Cerebellar nuclear complex (tissue), 1 donor: ENCODE measurements at places on chromosomes 2 and 18.

GRCh38 chr2:234306426-234307173 lies 190.3 kb downstream of the ARL4C start:
- DNase-seq: no peak

DNA sequence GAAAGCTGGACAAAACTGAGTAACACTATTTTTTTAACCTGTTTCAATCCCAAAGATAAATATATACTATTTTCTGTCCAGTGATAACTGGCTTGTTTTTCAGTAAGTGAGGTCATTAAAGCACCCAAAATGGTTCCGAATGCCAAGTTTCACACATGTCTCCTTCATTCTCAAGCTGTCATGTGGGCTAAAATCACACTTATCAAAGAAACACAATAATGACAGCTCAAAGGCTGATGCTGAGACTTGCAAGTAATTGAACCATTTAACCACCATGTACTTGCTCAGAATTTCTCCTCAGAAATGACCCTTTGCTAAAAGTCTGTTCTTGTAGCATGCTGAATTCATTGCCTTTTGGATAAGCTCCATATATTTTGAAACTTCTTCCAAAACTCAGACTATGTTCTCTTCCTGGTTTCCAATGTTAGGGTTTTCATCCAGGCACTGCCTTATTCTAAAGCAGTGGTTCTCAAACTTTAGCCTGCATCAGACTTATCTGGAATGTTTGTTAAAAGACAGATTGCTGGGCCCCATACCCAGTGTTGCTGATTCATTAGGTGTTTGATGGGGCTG lies 149.8 kb downstream of the VWC2L start:
- no peak for DNase-seq

DNA sequence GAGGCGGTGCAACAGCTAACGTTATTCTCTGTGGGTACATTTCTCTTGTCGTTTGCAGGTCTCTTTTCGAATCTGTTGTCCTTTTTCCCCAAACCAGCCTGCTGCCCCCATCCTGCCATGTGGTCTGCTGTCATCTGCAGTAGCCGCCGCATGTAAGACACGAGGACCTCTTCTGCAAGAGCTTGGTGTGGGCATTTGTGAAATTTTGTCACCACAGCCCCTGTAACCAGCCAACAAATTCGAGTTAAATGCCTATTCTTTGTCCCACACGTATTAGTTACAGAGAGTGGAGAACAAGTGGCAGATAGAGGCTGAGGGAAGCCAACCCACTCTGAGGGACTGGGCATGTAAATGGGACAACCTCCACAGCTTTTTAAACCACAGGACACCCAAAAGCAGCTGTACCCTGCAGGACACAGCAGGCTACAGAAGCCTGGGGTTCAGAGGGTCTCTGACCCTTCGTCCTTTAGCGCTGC lies 35.0 kb downstream of the ITGA6 start:
- DNase-seq: no peak

GRCh38 chr2:222057347-222058073 lies 241.3 kb downstream of the PAX3 start:
- no peak for DNase-seq

- no peak for DNase-seq
These were observed 33.0 kb downstream of the MAL start for GRCh38 chr2:95058466-95058988.

- DNase-seq: no peak
These were observed 140.2 kb downstream of the MTCL1 start for GRCh38 chr18:8845506-8845905.

DNA sequence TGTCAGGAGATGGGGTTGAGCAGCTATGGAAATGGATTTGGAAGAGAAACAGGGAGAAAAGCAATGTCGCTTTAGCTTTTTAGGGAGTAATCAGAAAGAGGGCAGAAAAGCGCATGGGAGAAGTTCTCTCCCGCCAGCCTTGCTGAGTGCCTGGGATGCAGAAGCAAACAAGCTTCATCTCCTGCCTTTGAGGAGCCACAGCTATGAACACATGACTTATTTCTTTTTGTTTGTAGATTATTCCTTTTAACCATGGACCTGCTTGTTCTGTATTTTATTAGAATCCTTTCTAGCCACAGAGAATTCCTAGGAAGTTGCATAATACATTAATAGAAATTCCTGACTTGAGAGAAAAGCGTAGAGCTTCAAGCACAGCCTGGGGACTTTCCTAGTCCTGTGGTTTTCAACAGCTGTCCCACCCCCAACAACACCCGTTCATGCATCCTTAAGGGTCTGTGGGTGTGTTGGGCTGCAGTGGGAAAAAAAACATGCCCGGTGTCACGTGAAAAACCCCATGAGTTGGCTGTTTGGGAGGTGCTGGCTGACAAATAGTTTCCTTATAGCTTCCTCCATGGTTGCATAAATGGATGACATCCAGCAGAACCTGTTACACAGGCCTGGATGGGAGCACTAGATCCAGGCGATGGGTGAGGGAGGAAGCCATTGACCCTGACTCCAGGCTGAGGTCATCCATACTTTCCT lies 14.9 kb downstream of the SLC9A4 start:
- DNase-seq: no peak

- no peak for DNase-seq
These were observed 153.7 kb downstream of the TGIF1 start for GRCh38 chr18:3603421-3604234.

DNA sequence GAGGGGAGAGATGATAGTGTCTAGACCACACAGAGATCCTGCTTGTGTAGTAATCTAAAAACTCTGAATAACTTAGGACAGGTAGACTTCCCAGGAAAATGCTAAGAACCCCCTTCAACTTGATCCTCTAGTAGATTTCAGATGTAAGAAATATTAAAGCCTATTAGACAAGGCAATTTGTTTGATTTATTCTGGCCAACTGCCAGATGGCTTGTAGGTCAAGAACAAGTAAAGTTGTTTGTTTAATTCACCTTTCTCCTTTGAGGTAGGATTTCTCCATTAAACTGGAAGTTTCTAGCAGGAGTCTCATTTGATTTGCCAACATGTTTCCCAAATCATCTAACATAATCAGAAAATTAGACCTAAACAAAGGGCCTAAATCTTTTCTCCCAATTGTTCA lies 48.6 kb downstream of the SH3RF3 start:
- no peak for DNase-seq

- DNase-seq: peak; percentile 26
These were observed 135.4 kb upstream of the MGAT5 start for GRCh38 chr2:134118279-134119116.

GRCh38 chr2:108079736-108080135 lies 93.4 kb downstream of the SLC5A7 start:
- DNase-seq: no peak

DNA sequence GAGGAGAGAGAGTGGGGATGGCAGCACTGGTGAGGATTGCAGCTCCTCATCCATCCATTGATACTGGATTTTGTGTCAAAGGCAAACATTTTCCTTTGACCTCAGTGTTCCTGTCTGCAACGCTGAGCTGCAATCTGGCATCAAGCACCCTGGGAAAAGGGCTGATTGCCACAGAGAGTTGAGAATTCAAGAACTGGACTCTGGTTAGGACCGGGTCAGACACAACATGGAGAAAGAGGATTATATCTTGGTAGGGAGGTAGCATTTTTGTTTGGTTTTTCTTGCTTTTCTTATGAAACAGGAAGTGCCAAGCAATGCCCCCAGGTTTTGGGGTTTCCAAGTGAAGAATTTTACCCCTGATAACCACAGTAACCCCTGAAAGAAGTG lies 81.9 kb upstream of the PKDCC start:
- no peak for DNase-seq

DNA sequence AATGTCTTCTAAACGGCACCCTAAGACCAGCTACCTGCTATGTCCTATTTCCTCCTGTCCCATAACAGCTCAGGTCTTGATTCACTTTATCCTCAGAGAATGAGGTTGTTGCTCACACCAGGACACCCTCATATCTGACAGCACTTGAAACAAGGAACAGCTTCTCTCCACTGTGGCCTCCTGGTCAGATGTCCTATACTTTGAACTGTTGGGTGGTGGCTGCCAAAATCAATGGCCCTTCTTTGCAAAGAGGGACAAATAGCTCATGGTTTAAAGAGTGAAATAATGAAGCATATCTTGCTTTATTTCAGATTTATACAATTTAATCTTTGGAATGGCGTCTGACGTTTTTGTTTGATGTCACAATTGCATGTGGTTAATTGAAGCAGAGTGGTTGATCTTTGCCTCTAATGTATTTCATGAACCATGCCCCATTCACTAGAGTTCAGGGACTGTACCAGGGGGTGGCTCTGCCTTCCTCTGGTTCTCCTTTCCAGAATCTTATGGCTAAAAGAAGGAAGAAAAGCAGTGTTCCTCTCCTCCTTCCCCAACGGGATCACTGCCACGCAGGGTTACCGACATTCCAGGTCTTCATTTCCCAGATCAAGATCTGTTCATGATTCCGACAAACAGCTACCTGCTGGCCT lies 24.1 kb upstream of the ZCCHC2 start:
- DNase-seq: no peak

- DNase-seq: no peak
These were observed 11.5 kb upstream of the PNPT1 start for GRCh38 chr2:55705027-55705653.

GRCh38 chr18:43236921-43237320 lies 40.4 kb downstream of the SYT4 start:
- DNase-seq: no peak

DNA sequence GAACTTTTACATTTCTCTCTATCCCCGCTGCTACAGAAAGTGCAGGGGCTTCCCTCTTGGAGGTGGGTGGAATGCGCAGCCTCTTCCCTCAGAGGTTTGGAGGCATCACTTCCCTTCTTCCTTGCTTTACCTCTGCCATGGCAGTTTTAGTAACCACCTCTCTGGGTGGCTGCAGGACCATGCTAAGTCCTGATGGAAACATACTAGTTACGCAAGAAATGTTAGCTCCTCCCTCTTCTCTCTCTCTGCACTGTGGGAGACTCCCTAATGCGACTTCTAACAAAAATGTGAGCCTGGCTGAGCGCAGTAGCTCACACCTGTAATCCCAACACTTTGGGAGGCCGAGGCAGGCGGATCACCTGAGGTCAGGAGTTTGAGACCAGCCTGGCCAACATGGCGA lies 116.8 kb upstream of the RAB6C start:
- no peak for DNase-seq

- no peak for DNase-seq
These were observed 163.3 kb downstream of the FHOD3 start for GRCh38 chr18:36460854-36461253.

DNA sequence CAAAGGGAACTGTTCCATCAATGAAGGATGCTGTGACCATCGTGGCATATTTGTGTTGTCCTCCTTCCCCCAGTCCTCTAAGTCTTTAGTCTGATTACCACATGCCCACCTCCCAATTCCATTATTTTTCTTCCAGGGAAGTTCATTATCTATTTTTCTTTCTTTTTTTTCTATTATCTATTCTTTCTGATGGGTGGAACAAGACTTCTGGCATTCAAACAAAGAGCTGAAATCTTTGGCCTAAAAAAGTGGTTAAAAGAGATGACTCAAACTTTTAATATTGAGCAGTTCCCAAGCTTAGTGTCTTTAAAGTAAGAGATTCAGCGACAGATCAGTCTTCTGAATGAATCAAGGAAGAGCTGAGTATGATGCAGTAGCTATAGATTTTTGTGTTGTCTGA lies 66.6 kb downstream of the DIS3L2 start:
- no peak for DNase-seq

DNA sequence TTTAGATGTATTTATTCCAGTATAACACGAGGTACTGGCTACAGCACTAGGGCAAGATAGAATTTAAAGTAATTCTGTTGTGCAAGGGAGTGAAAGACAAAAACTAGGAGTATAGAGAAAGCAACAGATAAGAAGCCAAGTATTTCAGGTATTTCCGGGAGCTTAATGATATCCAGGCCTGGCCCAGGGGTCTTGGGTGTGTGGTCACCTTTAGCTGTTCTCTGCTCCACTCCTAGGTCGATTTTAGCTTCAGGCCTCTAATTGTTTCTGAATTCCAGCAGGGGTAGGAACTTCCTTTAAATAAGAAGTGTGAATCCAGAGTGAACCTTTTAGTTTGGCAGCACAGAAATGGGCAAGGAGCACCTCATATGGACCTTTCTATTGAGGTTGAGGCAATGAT lies 342.3 kb upstream of the MYT1L start:
- DNase-seq: no peak

- no peak for DNase-seq
These were observed 135.5 kb downstream of the EIPR1 start for GRCh38 chr2:3241971-3242746.

GRCh38 chr2:55875434-55876135 lies 48.0 kb downstream of the EFEMP1 start:
- no peak for DNase-seq

DNA sequence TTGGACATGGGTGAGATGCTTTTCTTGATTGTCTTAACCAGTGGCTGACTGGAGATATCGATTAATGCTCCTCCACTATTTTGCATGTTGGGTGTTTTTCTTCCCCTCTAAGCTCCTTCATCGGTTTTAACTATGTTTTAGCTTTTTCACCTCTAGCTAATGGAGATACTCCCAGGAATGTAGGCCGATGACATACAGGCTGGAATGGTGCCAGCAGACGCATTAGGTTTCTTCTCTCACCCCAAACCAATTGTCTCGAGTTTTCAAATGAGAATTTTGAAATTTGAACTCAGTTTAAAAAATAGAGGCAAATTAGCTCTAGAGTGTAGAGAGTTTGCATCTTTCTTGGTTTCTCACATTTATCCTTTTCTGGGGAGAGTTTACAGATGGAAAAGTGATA lies 247.6 kb downstream of the RPRM start:
- DNase-seq: no peak

DNA sequence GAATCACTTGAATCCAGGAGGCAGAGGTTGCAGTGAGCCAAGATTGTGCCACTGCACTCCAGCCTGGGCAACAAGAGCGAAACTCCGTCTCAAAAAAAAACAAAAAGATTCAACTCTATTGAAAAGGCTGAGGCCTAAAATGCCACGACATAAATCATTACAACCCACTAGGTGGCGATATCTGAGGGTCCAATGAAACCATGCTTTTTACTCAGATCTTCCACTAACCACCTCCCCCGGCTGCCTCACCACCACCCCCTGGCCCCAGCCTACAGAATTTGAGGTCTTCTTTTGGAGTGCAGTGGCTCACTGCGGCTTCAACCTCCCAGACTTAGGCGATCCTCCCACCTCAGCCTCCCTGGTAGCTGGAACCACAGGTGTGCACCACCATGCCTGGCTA lies 57.5 kb downstream of the AP1S3 start:
- no peak for DNase-seq

DNA sequence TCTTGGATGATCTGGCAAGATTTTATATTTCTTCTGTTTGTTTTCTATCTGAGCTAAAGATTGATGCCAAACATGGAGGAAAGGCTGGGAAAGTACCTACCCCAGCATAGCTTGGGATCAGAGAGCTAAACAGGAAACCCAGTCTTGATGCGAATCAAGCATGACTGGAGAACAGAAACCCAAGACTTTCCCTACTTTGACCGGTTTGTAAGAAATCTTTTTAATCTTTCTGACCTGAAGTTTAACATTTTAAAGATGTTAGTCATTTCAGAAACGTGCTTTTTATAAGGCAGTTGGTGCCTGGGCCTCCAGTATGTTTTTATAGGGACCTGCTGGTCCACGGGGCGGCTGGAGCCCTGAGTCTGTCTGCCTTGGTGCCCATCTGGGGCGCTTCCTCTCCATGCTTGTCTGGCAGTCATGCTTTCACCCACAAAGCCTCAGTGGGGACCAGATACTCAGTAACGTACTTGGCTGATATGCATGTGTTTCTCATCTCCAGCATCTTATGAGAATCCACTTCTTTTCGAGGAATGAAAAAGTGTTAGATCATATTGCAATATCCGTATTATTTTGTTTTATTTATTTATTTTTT lies 266.5 kb downstream of the PTGR3 start:
- no peak for DNase-seq

GRCh38 chr2:137823196-137823595 lies 141.1 kb upstream of the HNMT start:
- DNase-seq: no peak
